RPMI7951 (cell line): ENCODE measurements at places on chromosomes 7 and 10.

- DNase-seq: peak; percentile 94
These were observed 117.6 kb downstream of the NRP1 start for GRCh38 chr10:33216661-33217427.

DNA sequence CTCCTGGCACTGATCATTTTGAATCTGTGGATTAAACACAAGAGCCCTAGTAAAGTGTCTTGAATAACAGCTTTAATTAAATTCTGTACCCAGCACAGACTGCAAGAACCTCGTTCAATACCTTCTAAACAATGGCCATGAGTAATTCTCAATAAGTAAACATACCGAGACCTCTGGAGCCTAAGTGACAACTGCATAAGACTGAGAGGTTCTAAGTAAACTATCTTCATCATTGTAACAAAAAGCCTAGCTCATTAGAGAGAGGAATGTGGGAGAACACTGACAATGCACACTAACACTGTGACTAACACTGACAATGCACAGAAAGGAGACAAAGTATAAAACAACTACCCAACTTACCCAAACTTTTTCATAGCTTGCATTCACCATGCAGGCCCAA is 117.4 kb downstream of the ELAPOR2 start:
- DNase-seq: no peak

DNA sequence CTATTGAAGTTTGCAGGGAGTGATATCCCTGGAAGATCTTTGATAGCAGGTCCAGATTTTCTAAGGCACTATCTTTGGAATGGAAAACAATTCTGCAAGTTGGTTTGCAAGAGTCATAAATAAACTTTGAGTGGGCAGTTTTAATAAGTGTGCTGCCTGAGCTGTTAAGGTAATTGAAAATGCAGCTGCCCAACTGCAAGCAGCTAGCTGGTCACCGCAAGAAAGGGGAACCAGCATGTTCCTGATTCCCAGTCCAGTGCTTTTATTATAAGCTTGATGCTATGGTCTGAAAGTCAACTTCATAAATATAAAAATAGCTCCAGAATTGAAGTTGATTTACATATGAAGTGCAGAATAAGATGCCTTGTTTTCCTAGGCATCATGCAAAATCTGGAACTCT is 308.4 kb downstream of the ZNF248 start:
- DNase-seq: no peak

- DNase-seq: no peak
These were observed 202.9 kb downstream of the GRID1 start for GRCh38 chr10:86163522-86164173.
